ENCODE measurements at places on chromosomes 5 and 9.

DNA sequence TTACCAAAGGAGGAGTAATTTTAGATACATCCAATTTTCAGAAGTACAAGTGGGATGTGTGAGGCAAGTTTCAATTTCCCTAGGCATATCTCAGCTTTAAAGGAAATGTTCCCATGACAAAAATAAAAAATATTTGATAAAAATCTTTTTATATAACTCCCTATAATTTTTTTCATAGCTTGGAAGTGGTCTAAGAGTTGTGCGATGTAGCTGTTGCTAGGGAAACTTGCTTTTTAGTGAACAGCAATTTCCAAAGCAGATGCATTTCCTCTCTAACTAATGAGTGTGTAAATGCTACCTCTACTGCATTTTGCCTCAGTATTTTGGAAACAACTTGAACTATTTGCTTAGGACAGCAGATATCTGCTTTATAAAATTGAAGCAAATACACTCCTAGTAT is 39.6 kb downstream of the MACIR start:
- no peak for DNase-seq

- no peak for DNase-seq
Observed at GRCh38 chr5:74143721-74144330, 496.7 kb downstream of the ENC1 start.

GRCh38 chr5:77770293-77771005 is 5.7 kb downstream of the TBCA start:
- DNase-seq = no peak

- no peak for DNase-seq
Observed at GRCh38 chr5:139474890-139475791, 4.3 kb downstream of the SMIM33 start.

GRCh38 chr5:172556971-172557461 is 84.0 kb upstream of the NEURL1B start:
- DNase-seq = no peak

DNA sequence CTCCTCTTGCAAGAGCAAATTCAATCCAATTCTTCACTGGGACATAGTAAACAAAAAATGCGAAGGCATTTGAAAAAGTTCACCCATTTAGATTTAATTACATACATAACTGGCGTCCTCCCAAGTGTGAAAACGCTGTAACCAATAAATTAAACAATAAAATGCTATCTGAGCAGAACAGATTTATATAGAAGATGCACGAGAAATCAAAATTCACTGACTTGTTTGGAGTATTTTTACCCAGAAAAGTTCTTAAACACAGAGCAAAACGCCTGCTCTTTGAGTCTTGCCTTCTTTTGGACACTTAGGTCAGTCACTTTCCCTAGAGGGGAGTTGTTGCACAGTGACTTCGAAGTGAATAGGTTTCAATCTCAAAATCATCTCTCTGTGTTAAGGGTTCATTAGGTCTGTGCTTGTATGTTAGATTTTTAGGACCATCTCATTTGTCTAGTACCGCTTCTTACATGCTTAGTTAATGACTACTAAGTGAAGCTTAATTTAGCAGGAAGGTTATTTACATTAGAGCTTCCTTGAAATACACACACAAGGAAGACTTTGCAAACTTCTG is 1.9 kb downstream of the ALDH1A1 start:
- DNase-seq = no peak

- no peak for DNase-seq
Observed at GRCh38 chr9:22413884-22414283, 32.7 kb upstream of the DMRTA1 start.

DNA sequence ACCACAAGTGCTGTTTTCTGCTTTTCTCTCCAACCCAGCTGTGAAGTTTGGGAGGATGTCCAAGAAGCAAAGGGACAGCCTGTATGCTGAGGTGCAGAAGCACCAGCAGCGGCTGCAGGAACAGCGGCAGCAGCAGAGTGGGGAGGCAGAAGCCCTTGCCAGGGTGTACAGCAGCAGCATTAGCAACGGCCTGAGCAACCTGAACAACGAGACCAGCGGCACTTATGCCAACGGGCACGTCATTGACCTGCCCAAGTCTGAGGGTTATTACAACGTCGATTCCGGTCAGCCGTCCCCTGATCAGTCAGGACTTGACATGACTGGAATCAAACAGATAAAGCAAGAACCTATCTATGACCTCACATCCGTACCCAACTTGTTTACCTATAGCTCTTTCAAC is 145.2 kb downstream of the RORB start:
- DNase-seq = no peak

All from omental fat pad (tissue), 4 donors.